Hippocampal formation (tissue), 2 donors: ENCODE measurements at places on chromosomes 6 and 20.

GRCh38 chr6:144543006-144543871 is 258.1 kb downstream of the UTRN start:
- DNase-seq = no peak

DNA sequence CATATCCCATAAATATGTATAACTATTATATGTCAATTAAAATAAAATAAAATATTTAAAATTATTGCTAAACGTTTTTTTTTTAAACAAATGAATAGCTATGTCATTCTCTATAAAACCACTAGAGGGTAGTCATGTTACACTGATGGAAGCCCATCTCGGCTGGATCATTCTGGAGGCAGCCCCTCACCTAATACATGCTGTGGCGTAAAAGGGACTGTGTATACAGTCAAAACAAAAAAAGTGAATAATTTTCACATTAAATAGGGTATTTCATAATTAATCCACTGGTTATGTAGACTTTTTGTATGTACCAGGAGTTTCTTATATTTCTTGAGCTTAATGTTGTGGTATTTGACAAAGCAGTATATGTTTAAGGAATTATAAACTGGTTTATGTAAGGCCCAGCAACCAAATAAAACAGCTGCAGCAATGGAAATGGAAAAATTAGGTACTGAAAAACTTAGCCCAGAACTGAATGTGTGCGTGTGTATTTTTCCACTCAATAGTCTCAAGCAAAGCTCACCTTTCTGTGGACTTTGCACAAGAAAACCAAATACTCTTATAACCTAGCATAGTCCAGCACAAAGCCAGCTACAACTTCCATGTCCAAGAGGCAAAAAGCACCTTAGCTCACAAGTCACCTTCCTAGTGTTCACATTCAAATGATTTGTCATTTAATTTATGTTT is 81.7 kb downstream of the COL9A1 start:
- no peak for DNase-seq

- DNase-seq = no peak
Observed at GRCh38 chr20:52104546-52105441, 86.8 kb downstream of the ZFP64 start.

GRCh38 chr20:48100483-48100882 is 315.2 kb upstream of the SULF2 start:
- no peak for DNase-seq

- DNase-seq = no peak
Observed at GRCh38 chr6:112298816-112299281, 44.5 kb upstream of the LAMA4 start.

GRCh38 chr6:168326294-168327261 is 7.0 kb upstream of the DACT2 start:
- DNase-seq = no peak

DNA sequence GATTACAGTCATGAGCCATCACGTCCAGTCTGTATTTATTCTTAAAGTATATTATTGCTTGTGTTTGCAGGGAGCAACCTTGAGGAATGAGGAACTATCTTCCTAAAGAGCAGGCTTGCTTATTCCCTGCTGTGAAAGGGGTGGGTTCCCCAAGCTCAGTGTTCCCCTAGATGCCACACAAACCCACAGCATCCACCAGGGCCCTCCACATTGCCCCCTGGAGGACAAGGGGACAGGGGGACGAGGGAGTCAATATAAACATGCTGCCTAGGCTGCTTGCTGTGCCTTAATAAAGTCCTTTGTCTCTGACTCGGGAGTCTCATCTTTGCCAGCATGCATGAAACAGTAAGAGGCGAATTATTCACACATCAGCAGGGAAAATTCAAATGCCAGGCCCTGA is 8.0 kb upstream of the IDH3B start:
- no peak for DNase-seq

- no peak for DNase-seq
Observed at GRCh38 chr20:8656335-8656734, 412.6 kb upstream of the PLCB4 start.

DNA sequence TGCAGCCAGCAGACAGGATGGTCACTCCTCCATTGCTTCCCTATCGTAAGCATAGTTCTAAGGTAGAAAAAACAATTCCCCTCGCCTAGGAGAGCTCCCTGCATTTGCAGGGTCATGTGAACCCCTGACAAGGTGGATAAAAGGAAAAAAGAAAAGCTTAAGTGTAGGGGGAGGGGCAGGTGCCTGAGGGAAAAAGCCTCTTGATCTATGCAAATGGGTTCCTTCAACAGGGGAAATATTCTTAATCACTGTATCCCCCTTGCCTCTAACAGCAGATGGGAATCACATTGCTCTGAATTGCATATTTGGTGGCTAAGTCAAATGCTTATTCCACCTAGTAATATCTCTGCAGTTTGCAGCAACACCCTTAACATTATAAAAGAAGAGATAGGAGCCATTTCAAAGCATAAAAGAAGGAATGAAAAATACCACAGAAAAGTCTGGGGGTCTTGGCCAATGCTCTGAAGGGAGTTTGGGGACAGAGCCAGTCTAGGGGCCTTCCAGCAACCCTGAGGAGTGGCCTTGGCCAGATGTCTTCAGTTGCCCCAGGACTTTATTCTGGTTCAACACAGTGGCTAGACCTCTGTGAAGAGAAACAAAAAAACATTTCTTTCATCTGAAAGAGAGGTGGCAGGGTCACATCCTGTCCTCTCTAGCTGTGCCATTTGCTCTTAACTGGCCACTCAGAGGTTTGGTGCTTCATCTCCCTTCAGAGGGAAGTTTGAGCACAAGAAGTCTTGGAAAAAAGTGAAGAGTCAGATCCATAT is 660.4 kb upstream of the GJE1 start:
- DNase-seq = no peak

DNA sequence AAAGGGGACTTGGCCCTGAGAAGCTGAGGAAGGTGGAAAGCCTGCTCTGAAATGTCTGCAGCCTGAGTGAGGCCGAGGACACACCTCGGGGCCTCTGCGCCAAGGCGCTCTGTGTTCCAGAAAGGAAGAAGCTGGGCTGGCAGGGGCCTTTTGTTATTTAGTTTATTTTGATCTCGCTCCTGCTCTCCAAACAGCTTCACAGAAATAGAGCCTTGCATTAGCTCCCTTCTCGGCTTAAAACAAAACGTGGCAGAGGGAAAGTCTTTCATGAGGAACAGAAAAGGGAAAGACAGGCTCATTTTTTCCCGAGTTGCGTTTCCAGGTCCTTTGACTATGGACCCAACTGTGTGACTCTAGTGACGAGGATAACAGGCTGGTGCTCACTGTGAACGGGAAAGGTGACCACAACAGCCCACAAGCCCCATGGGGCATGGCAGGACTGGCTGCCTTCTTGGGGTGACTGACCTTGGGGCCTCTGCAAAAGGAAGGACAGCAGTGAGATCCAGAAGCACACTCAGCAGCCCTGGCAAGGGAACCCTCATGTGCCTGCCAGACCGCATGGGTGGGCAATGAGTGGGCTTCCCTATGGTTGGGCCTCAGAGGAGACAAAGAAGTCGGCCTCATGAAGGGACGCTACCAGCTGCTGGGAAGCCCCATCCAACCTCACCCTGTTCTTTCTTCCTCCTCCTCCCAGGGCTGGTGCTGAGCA is 18.7 kb downstream of the LEMD2 start:
- no peak for DNase-seq

DNA sequence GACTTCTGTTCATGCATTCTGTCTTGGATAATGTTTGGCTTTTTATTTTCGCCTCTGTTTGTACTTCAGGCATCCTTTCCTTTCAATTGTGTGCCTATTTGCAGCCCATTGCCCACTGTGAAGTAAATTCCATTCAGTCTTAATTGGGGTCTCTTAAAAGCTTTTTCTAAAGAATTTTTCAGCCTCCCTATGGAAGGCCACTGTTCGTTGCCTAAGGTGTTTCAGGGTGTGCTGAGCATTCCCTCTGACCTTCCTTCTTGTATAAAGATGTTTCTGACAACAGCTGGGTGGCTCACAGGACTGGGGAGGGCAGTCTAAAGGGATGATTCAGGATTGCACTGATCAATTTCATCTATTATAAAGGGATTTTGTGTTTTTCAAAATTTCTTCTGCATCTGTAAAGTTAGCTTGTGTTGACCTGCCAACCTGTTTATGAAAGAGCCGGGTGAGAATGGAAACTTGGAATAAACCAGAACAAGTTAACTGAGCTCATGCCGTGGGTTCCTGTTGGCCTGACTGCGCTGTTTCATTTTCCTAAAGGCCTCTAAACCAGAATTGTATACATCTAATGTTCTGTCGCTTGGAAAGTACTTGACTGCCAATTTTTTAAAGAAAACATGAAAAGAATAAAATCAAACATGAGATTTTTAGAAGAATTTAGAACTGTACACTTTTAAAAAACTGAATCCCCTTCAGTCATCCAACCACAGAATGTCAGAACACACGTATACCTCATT is 14.3 kb downstream of the PHACTR2 start:
- no peak for DNase-seq

DNA sequence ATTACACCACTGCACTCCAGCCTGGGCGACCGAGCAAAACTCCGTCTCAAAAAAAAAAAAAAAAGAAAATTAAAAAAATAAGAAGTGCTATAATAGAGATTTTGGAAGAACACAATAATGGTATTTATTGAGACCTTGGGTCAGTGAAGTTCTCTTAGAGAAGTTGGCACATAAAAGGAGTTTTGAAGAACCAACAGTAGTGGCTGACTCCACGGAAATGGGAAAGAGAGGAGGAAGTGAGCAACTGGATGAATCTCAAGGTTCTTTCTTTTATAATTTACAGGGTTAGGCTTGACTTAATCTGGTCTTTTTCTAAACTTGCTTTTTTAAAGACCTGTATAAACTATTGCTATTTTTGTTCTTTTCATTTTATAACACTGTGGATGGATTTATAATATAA is 52.8 kb downstream of the TOMM6 start:
- DNase-seq = no peak

- no peak for DNase-seq
Observed at GRCh38 chr20:44418069-44418905, 57.4 kb upstream of the TTPAL start.

- peak; percentile 16 for DNase-seq
Observed at GRCh38 chr6:106997392-106998158, 23.0 kb upstream of the CD24 start.

- DNase-seq = peak; percentile 10
Observed at GRCh38 chr6:36906539-36907325, 21.0 kb downstream of the C6orf89 start.

GRCh38 chr6:100464162-100464851 is 414 bp downstream of the SIM1 start:
- no peak for DNase-seq

DNA sequence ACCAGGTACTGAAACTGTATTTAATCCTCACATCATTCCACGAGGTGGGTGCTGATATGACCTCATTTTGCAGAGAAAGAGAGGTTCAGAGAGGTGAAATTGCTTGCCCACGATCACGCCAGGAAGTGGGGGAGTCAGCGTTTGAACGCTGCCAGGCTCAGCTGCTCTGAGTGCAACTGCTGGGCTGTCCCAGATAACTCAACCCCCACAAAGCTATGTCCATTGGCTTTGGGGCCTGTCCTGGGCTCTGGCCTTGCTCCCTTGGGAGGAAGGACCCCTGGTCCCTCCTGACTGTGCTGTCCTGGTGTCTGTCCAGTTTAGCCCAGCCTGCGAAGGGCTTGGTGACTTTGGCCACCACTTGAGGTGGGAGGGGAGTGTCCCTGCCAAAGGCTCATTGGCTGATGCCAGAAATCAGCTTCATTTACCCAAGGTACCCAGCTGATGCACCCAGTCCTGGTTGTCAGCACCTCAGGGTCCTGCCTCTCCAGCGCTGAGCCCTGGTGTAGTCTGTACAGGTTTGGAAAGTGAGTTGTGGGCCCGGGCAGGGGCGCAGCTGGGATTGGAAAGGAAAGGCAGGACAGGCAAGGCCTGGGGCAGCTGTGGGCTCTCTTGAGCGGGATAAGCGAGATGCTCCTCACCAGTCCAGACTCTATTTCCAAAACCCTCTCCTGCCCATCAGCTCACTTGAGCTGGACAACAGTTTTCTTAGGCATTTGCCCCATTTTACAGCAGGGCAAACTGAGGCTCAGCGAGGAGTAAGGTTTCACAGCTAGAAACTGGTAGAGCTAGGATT is 38.5 kb downstream of the SUN5 start:
- no peak for DNase-seq

GRCh38 chr20:36384022-36384619 is 78.0 kb downstream of the DLGAP4 start:
- DNase-seq = no peak

DNA sequence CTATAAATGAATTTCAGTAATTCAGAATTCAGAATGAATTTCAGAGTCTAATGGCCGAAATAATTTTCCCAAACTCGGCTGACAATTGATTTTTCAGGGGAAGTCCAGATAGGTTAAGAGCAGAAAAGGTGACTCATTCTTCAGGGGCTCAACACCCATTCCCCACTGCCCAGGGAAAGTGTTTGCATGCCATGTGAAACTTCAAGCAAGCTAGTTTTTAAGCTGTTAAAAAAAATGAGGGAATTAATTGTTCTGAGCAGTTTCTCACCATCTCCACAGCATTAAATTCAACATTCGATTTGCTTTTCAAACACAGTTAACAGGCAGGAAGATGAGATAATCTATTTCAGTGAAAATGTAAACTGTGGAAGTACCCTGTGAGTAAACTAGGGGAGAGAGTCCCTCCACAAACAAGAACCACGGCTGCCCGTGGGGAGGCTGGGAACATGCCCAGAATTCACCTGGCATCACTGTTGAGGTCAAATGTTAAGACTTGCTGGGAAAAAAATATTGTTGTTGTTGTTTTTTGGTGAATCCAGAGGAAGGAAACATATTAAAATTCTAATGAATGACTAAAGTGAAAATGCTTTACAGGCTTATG is 650.8 kb upstream of the AGPAT4 start:
- DNase-seq = no peak

- DNase-seq = peak; percentile 52
Observed at GRCh38 chr20:19889011-19889953, 127.9 kb upstream of the NAA20 start.

DNA sequence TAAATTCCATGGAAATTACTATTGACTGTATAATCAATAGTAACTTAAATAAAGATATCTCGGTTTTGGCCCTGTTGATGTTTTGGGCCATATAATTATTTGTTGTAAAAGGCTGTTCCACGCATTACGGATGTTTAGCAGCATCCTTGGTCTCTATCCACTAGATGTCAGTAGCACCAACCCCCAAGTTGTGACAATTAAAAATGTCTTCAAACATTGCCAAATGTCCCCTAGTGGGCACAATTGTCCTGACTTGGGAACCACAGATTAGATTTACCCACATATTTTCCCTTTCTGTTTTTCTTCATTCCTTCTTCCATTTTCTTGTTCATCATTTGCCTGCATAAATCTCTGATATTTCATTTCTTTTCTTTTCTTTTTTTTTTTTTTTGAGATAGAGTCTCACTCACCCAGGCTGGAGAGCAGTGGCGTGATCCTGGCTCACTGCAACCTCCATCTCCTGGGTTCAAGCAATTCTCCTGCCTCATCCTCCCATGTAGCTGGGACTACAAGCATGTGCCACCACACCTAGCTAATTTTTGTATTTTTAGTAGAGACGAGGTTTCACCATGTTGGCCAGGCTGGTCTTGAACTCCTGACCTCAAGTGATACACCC is 13.6 kb upstream of the WFDC8 start:
- no peak for DNase-seq
